ENCODE measurements at places on chromosomes 5 and 9. TPM values are rescaled to one million over a fixed set of nuclear protein-coding genes. Genes with fewer than 3 reads are reported as not detected.

The IQGAP2 gene
- 49.2 TPM for total RNA-seq

The FOXD4 gene
- not detected for total RNA-seq

The KCNN2 gene
- not detected for total RNA-seq

The SLIT3 gene
- total RNA-seq, result 21.2 TPM

The PRPF4 gene
- total RNA-seq, result 9.0 TPM

The DAB2 gene
- total RNA-seq, result 73.6 TPM
